ENCODE measurements at places on chromosomes 7 and 10.

- DNase-seq: no peak
These were observed 135.7 kb downstream of the SDK1 start for GRCh38 chr7:3436746-3437145.

DNA sequence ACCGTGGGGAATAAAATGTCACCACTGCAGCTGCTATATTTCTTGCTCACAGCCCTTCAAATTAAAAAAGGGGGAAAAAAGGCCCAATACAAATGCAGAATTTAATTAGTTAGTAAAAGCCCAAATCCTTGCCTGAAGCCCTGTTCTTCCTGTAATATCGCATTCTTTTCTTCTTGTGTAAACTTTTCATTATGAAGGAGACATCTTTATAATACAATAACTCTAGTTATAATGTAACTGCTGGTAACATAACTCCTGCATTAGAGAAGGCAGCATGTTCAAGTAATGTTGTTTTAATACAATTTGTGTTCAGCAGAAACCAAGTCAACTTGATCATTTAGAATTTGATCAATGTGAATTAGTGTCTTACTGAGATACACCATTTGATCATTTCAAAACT is 250.9 kb downstream of the CHCHD3 start:
- no peak for DNase-seq

DNA sequence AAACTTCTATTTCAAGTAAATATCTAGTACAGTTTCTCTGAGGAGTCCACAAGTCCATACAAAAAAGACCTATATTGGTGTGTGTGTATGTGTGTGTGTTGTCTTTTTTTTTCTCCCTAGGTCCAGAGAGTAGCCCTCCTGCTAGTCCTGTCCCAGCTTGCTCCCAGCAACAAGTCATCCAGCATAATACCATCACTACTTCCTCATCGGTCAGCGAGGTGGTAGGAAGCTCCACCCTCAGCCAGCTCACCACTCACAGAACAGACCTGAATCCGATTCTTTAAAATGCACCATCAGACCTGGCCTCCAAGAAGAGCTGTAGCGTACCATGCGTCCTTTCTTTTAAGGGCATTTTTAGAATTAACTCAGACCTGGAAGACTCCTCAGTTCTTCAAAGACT is 139.1 kb downstream of the TRIL start:
- DNase-seq: no peak

DNA sequence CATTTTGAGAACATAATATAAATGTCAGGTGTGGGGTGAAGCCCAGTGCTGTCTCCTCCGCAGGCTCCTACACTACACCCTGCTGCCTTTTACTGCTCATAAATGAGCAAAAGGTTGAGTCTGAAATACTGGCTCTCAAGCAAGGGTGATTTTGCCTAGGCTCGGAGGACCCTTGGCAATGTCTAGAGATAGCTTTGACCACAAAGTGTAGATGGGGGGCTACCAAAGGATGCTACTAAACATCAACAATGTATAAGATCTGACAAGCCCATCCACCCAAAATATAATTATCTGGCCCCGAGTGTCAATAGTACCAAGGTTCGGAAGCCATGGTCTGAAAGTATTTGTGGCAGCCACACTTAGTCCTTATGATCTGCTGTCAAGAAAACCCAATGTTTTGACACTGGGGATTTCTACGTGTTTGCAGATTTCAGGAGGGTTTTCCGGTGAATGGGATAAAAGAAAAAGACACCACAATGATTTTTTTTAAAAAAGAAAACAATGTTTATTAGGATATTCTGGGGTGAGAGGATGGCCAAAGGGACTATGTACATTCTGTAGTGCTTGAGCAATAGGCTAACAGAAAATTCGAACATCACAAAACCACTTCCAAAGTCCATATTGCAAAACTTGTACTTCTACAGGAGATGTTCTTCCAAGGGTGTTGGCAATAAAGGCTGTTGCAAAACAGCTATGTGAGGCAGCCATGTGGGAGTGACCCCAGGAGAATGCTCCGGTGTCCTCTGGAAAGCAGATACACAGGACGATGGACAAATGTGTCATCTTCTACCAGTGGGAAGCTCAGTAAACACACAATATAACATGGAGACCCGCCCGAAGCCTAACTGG is 216.3 kb downstream of the GFRA1 start:
- DNase-seq: no peak

DNA sequence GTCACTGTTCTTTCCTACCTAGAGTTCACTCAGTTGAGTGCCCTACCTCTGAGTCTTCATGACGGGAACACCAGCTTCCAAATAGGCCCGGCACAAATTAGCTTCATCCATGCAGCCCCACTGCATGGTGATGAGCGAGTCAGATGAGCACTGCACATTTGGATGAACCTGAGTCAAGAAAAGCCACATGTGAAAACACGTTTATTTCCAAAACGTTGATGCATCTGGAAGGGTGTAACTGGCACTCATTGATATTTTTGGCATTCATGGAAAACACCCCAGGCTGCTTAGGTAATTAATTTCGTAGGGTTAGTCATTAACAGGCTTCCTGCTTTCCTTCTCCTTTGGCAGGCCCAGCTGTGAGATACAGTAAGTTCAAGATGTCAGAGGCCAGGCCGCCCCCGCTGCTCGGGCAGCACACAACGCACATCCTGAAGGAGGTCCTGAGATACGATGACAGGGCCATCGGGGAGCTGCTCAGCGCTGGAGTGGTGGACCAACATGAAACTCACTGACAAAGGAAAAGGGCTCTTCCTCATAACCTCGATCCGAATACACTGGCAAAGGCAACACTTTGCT is 725.2 kb downstream of the SUGCT start:
- DNase-seq: no peak

GRCh38 chr10:52940921-52941320 is 168.3 kb upstream of the MBL2 start:
- DNase-seq: no peak

- peak; percentile 28 for DNase-seq
These were observed 86.6 kb upstream of the C7orf33 start for GRCh38 chr7:148503900-148504487.

DNA sequence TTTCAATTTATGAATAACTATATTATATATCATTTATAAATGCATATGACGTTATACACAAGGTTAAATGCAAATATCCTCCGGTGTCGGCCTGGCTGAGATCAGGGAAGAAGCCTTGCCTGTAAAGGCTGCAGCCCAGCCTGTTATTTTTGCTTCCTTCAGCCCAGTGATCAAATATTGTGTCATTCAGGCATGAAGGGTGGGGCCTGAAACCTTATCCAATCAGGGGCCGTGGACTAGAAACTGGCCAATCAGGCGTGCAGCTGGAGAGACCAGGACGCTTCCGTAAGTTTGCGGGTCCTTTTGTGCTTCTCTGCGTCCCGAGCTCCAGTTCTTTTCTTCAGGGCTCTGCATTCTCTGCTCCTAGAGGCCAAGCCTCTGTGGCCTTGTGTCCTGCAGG is at the start of gene ZNF722:
Gene ZNF722, plus strand, starts transcription at position 301 of the 400 bp plus-strand sequence. CDS start 113 bp downstream, outside the sequence.
- no peak for DNase-seq

- DNase-seq: no peak
These were observed 316.6 kb upstream of the TMEM229A start for GRCh38 chr7:124349443-124349842.

DNA sequence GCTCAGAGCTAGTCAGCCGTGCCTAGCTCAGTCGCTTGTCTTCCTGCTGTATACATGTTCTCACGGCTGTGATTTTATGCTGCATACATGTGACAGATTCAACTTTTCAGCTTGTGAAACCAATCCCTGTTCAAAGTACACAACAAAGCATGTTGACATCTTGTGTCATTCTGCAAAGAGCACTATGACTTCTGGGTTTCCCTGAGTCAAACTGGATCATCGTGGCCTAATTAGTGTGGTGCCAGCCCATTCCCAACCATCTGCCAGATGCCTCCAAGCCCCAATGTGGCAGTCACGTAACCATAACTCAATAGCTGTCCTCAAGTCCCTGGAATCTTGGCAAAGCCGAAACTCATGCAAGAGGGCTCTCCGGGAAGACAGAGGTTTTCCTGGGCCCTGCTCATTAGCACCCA is 144.8 kb downstream of the MYOF start:
- no peak for DNase-seq

DNA sequence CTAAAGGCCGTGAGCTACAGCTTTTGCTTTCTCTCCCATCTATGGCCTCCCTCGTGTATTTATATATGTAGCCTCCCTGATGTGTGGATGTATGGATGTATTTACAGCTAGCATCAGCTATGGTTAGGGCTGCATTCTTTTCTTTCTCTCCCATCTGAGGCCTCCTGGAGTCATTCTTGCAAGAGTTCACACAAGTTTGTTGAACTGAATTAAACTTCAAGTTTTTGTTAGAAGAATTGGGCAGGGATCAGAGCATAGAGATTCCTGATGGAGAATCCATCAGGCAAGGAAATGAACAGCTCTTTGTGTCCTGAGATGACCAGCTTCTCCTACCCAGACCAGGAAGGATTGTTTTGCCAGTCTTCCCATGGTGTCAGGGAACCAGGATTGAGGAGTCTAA is 60.3 kb downstream of the AHCYL2 start:
- DNase-seq: no peak

DNA sequence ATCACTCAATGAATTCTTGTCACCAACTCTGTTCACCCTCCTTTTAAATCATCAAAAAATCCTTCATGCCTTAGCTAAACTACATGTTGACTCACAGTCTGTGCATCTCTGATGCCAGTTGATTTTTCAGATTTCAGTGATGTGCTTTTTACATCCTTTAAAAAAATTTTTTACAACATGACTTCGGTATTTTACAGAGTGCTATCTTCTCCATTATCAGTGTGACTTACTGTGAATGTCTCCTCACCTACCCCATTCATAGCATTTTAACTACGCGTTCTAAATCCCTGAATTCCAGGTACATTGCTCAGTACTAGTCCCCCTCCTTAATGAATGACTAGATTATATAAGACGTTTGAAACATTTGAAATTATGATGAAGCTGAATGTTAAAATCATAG is 98.7 kb downstream of the DNAH11 start:
- no peak for DNase-seq

GRCh38 chr10:14326581-14326980 is 4.1 kb downstream of the FRMD4A start:
- DNase-seq: no peak

- DNase-seq: no peak
These were observed 36.6 kb downstream of the RHEB start for GRCh38 chr7:151482883-151483710.

- no peak for DNase-seq
These were observed 126.7 kb downstream of the WDR11 start for GRCh38 chr10:120977897-120978296.

GRCh38 chr10:125392154-125392553 is 231.8 kb upstream of the CTBP2 start:
- no peak for DNase-seq

GRCh38 chr10:93313798-93314197 is 168.3 kb downstream of the MYOF start:
- DNase-seq: no peak

GRCh38 chr7:155867280-155867679 is 55.0 kb upstream of the SHH start:
- no peak for DNase-seq

GRCh38 chr10:80075781-80076180 is 2.7 kb upstream of the TMEM254 start:
- DNase-seq: no peak

DNA sequence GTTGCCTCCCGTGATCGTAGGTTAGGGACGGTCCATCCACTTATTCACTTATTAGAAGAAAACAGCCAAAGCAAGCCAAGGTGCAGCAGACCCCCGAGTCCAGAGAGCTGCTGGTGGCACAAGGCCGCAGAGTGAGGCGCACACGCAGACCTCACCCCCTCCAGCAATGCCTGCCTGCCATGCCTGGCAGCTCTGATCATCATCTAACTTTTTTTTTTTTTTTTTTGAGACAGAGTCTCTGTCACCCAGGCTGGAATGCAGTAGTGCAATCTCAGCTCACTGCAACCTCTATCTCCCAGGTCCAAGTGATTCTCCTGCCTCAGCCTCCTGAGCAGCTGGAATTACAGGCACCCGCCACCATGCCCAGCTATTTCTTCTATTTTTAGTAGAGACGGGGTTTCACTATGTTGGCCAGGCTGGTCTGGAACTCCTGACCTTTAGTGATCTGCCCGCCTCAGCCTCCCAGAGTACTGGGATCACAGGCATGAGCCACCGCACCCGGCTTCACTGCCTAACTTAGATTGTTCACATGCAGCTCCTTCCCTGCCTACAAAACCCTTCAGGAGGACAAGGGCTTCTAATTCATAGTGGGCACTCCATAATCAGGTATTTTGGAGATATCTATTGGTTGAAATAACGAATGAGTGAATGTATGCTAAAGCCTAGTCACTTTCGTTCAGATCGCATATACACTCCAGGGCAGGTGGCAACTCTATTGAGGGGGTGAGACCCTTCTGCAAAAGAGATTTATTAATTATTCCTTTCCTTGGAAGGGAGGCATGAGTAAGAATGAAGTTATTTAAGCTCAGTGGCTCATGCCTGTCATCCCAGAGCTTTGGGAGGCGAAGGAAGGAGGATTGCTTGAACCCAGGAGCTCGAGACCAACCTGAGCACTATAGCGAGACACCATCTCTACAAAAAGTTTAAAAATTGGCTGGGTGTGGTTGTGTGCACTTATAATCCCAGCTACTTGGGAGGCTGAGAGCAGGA is 15.9 kb downstream of the TRIM56 start:
- no peak for DNase-seq

GRCh38 chr7:1748076-1748838 is 78.2 kb downstream of the ELFN1 start:
- DNase-seq: no peak

DNA sequence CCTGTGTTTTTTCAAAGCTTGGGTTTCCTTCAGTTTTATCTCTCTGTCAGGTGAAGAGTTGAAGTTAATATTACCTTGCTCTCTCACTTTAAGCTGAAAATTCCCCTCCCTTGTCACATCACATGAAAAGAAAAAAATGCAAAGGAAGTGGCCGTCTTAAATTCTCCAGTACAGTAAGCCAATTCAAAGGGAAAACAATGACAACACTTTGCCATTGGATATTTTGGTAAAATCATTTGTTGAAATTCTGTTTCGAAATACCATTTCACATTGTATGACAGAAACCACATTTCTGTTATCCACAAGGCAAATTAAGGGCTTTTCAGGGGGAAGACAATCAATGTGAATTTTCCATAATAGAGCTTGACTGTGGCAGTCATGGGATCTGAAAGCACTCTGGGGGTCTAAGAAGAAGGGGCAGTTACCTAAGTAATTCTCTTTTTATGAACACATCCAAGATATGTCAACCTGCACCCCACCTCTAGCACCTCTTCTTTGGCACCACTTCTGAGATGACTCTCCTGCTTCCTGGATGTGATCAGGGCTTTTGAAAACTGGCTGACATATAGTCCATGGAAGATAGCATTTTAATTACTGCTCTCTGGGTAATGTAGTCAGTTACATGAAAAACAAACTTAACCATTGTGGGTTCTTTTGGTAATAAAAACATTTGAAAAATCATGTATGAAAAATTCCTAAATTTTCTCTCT is 63.8 kb downstream of the ENTPD1 start:
- DNase-seq: no peak
